ENCODE measurements at places on chromosomes 5 and 9. TPM values are rescaled to one million over a fixed set of nuclear protein-coding genes. Genes with fewer than 3 reads are reported as not detected.
A peak's percentile ranks its signal among the peaks of the same experiment; 100 is the strongest.

The N4BP3 gene
- 0.18 TPM for total RNA-seq

The LRRC19 gene
- not detected for total RNA-seq

The ARSI gene
- total RNA-seq = 2.1 TPM

The CREBRF gene
- total RNA-seq = 29.7 TPM

The PCDHA7 gene
- total RNA-seq = 0.18 TPM

The PRR7 gene
- 8.8 TPM for total RNA-seq

The MPDZ gene
- 41.0 TPM for total RNA-seq

The IL7R gene
- 0.90 TPM for total RNA-seq

The ADAMTSL2 gene
- not detected for total RNA-seq

DNA sequence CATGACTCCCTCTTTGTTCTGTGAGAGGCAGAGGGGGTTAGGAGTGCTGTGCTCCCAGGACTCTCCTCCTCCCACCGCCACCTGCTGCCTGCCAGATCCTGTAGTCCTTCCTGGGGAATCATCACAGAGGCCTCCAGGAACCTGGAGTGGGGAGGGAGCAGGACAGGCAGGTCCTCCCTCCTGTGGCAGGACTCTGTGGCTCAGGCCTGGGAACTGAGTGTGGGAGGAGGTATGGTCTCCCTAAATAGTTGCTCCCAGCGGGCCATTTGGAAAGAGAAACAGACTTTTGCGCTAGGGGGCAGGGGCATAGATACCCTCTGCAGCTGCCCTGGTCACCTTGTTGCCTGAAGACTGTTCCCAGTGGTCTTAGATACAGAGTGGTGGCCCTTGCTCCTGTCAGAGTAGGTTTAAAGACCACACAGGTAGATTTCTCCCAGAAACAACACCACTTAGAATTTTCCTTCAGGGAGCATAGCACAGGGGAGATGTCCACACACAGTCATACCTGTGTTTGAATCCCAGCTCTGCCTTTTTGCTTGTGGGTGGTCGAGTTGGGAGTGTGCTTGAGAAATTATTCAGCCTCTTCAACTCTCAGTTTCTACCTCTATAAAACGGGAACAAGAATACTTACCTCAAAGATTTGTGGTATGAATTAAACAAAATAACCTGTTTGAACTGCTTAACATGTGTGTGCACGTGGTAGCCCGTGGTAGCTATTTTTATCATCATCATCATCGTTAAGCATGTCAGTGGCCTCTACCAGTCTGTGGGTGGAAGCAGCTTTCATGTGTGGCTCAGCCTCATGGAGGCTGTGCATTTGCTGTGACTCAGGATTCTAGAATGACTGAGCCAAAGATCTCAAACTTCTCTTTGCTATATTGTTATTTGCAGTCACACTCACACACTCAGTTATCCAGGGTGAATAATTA is 55.8 kb downstream of the SLC22A5 start:
- peak; percentile 85 for DNase-seq

DNA sequence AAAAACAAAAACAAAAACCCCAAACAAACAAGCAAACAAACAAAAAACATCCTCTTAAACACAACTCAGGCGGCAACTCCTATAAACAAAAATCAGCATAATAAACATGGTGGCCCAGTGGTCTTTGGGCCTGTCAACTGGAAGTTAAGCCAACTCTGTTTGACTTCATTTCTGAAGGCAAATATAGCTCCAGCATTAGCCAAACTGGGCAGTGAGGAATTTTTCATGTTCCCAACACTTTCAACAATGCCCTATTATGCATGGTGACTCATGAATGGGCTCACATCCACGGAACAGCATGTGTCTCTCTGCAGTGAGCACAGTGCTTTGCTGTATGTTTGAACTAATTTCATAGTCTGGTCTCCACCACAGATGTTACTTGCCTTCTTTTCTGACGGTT is 143.9 kb upstream of the STC2 start:
- DNase-seq = peak; percentile 99

GRCh38 chr5:108255468-108255867 is 126.4 kb downstream of the FBXL17 start:
- no peak for DNase-seq

GRCh38 chr9:127520941-127521918 is 69.9 kb downstream of the LRSAM1 start:
- DNase-seq = peak; percentile 88

GRCh38 chr9:99905833-99906402 is 536 bp upstream of the STX17 start:
- DNase-seq = peak; percentile 5

DNA sequence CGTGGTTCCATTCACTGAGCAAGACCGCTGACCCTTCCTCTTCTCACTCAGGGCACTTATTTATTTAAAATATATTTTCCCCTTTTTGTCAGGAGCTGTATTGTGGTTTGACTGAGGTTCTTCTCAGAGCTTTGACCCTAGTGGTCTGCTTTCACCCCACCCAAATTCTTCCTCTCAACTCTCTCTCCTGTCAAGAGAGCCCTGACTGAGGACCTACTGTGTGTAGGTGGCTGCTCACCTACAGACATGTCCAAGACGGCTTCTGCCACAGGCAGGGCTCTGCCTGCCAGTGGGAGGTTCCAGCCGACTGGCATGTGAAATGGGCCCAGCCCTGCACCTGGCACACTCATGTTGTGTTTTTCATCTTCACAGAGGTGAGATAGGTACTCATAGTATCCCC is 5.2 kb downstream of the DCANP1 start:
- DNase-seq = no peak

- DNase-seq = no peak
These were observed 409.2 kb downstream of the CETN3 start for GRCh38 chr5:90000351-90000750.

DNA sequence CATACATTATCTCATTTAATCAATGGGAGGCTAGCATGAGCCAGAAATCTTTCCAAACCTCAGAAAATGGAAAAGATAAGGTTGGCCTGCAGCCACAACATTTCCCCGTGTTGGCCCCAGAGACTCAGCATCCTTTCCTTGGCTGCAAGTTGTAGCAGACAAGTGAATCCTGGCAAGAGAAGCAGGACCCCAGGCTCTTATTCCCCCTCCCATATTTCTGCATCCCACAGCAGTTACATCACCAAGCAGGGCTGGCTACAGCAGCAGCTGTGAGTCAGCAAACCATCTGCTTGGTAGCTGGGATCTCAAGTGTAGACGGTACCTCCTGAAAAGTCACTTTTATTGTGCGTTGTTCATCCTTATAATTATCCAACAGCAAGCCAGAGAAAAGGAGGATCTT is 212.4 kb downstream of the GNA14 start:
- peak; percentile 93 for DNase-seq

DNA sequence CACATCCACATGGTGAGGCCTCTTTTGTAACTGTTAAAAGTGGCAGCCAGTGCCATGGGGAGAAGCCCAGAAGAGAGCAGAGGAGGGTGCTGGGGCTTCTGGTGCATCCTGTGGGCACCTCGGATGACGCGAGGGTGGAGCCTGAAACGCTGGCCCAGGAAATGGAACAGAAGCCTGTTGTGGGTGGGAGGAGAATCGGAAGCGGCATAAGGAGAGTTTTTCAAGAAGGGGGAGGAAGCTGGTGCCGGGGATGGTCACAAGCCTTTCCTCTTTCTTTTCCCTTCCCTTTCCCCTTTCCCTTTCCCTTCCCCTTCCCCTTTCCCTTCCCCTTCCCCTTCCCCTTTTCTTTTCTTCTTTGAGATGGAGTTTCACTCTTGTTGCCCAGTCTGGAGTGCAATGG is 12.9 kb downstream of the ANKRD33B start:
- no peak for DNase-seq

- no peak for DNase-seq
These were observed 372.2 kb downstream of the NFIB start for GRCh38 chr9:13941714-13942113.

- peak; percentile 39 for DNase-seq
These were observed 560.7 kb downstream of the HTR1A start for GRCh38 chr5:63401436-63402046.

DNA sequence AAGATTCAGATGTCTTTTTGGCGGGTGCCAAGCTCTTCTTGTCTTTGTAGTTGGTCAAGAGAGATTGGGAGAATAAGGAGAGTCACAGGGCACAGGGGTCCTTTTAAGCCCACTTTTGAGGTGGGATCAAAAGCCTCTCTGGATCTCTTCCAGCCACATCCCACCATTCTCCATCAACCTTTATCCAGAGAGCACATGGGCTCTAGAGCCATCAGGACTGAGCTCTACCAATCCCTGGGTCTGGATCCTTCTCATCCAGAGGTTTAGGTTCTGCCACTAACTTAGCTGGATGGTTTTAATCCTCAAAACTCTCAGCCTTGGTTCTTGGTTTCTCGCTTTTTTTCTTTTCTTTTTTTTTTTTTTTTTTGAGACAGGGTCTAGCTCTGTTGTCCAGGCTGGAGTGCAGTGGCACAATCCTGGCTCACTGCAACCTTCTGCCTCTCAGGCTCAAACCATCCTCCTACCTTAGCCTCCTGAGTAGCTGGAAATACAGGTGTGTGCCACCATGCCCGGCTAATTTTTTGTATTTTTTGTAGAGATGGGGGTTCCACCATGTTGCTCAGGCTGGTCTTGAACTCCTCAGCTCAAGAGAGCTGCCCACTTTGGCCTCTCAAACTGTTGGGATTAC is 44.6 kb upstream of the MATR3 start:
- DNase-seq = no peak

GRCh38 chr9:114606597-114607207 is 4.4 kb upstream of the TMEM268 start:
- DNase-seq = peak; percentile 92

GRCh38 chr5:180336234-180337020 is 16.7 kb downstream of the GFPT2 start:
- DNase-seq = no peak
